ENCODE measurements at places on chromosomes 13 and 19.
A peak's percentile ranks its signal among the peaks of the same experiment; 100 is the strongest.

DNA sequence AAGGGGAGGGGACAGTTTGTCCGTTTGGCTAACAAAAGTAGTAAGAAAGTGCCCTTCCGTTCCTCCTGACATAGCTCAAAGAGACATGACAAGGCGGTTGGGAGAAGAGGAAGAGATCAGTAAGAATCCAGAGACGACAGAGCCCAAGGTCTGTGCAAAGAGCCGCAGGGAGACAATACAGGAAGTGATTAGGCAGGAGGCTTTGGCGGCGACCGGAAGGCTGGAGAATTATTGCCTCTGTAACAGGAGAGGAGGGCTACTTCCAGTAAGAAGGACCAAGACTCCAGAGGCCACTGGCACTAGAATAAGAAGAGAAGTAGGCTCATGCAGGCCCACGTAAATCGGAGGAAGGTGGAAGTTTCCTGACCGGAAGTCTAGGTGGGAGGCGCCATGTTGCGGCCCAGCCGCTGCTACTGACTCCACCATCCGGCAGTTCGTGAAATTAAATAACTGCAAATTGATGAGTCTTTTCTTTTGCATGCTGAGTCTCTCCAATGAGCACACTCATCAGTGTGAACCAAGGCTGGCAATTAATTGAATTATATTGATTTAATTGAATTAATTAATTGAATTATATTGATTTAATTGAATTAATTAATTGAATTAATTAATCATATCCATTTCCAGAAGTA, 9.9 kb downstream of the RFX2 start:
- no peak for DNase-seq

DNA sequence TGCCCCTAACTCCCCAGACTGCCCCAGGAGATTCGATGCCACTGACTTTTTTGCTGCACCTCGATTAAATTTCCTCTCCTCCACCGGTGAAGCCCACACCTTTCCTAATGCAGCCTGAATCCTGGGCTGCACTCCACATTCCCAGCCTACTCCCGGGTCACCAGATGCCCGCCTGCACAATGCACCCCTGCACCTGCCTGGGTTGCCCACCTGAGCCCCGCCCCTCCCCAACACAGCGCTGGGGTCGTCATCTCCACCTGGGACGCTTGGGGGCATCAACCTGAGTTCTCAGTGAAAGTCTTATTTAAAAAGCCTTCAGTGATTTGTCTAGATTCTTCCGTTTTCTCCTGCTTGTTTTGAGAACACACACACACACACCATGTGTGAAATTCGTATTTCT, 24.5 kb upstream of the DPP9 start:
- no peak for DNase-seq

GRCh38 chr13:39501702-39502324, 101.2 kb downstream of the LHFPL6 start:
- DNase-seq: no peak

DNA sequence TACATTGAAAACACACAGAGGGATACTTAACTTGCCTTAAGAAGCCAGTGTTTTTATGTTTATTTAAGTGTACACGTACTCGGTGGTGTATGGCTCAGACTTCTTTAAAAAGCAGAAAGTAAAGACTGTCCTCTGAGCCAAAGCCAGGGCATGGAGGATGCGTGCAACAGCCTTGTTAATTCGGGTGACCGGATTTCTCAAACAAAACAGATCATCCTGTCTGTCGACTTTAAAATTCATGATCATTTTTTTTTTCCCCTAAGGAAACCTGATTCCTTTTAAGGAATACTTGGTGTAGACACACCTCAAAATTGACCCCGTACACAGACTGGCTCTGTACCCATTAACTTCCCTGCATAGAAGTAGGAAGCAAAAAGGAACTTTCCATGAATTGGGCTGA, 124.7 kb upstream of the RNF113B start:
- DNase-seq: no peak

DNA sequence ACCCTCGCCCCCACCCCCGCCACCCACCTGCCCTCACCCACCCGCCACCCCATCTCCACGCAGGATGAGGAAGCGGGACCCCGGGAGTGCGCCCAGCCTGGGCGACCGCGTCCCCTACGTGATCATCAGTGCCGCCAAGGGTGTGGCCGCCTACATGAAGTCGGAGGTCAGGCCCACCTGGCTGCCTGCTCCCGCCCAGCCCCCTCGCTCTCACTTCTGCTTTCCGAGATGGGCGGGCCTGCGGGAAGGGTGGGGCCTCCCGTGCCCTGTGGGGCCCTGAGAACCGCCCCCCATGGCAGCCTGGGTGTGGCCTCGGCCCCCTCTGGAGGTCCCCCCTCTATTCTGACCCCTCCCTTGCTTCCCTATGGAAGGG, 3.1 kb upstream of the SPIB start:
- DNase-seq: no peak

GRCh38 chr13:23059173-23059572, 121.6 kb upstream of the SGCG start:
- DNase-seq: no peak

DNA sequence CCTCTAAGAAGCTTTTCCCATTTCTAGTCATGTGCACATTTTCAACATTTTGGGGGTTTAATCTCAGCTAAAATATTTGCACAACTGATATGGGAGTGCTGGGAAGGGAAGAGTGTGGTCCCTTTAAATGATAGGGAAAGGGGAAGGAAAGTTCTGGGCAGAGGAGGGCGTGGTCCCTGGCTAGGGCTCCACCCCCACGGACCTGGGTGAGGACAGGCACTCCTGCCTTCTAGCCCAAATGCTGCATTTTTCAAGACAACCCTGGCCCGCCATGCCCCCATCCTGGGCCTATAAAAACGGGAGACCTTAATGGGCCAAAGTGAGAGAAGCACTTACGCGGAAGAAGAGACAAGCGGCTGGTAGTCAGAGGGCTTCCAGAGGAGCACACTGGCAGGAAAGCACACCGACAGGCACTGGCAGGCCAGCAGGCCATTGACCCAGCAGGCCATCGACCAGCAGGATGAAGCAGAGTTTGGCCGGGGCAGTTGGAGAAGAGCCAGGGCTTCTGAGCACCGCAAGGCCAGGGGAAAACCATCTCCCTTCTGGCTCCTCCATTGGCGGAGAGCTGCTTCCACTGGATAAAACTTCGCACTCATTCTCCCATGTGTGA, 266.7 kb downstream of the SPRY2 start:
- DNase-seq: no peak

DNA sequence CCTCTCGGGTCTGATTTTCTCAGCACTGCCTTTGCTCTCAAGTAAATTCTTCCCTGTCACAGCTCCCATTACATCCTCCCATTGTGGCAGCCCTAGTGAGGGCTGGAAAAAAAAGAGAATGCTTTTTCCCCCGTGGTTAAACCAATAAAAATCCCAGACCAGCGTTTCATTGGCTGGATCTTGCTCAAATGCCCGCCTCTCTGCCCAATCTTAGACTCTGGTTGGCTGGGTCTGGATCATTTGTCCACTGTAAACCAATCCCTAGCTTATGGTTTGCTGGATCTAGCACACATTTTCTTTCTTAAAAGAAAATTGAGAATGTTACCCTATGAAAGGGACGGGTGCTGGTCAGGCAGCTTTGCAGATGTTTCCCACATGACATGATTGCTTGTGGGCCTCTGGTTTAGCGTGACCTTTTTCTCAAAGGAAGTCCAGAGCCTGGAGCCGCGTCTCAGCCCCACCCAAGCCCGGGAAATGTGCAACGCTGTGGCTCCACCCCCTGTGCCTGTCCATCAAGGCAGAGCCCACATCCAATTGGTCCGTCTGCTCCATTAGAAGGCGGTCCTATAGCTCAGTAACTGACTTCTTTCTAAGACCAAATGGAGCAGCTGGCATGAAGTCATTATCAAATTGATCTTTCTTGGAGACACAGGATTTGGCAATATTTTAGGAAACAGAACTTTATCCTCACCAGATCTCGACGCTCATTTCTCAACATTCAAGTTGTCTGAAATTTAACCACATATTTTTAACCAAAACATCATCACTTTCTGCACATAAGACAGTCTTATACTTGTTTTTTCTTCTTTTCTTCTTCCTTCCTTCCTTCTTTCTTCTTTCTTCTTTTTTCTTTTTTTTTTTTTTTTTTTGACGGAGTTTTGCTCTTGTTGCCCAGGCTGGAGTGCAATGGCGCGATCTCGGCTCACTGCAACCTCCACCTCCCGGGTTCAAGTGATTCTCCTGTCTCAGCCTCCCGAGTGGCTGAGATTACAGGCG, 2.6 kb upstream of the MCEMP1 start:
- DNase-seq: peak; percentile 87

DNA sequence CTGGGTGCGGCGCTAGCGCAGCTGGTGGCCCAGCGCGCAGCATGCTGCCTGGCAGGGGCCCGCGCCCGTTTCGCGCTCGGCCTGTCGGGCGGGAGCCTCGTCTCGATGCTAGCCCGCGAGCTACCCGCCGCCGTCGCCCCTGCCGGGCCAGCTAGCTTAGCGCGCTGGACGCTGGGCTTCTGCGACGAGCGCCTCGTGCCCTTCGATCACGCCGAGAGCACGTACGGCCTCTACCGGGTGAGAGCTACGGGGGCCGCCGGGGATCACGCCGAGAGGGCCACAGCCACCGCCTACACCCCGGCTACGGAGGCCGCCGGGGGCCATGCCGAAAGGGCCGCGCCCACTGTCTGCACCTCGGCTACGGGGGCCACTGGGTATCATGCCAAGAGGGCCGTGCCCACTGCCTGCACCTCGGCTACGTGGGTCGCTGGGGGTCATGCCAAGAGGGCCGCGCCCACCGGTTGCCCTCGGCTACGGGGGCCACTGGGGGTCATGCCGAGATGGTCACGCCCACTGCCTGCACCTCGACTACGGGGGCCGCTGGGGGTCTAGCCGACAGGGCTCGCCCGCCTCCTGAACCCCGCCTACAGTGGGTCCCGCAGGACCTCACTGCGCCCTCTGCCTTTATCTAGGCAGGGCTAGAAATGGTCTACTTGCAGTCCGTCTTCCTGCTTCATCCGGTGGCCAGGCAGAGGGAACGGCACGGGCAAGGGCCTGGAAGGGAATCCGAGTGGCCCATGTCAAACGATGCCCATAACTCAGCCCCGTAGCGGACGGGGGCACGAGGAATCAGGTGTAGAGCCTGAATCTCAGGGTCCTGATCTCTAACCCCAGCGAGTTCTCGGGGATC, 500 bp downstream of the PGLS start:
- peak; percentile 69 for DNase-seq

GRCh38 chr19:19402656-19403372, 2.7 kb upstream of the GATAD2A start:
- DNase-seq: peak; percentile 24

DNA sequence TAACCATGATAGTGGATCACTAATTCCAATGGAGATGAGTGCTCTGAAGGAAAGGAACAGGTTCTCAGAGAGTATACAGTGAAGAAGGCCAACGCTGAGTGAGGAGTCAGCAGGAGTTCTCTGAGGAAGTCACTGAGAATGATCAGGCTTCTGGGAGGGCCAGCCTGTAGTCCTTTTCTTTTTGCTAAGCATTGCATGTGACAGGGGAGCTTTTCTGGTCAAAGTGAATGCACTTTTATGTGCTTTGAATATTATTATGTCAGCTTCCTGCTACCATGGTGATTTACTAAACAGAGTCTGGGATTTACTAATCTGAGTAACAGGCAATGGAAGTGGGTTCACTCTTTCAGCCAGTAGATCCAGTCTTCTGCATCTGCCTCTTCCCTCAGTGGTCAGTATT, 81.1 kb upstream of the SERP2 start:
- no peak for DNase-seq

- no peak for DNase-seq
Observed at GRCh38 chr19:16121141-16121540, 9.5 kb downstream of the RAB8A start.

- DNase-seq: no peak
Observed at GRCh38 chr19:55299991-55300390, 16.2 kb downstream of the BRSK1 start.

GRCh38 chr13:105607426-105607825, 928.0 kb downstream of the EFNB2 start:
- no peak for DNase-seq

- DNase-seq: peak; percentile 61
Observed at GRCh38 chr19:54462655-54463530, 685 bp downstream of the LENG9 start.

GRCh38 chr13:97001636-97002035, 7.4 kb upstream of the OXGR1 start:
- no peak for DNase-seq

GRCh38 chr19:30183807-30184490, 188.2 kb upstream of the ZNF536 start:
- no peak for DNase-seq

DNA sequence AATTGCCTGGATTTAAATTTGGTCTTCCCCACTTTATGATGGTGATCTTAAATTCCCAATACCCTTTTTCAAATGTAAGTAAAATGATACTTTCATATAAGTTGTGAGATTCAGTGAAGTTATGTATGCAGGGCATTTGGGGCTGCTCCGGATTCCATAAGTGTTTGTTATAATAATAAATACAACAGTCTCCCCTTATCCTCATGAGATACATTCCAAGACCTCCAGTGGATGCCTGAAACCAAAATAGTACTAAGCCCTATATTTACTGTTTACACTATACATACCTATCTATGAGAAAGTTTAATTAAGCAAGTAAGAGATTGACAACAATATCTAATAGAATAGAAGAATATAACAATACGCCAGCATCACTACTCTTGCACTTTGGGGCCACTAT, 2237.8 kb downstream of the PCDH9 start:
- DNase-seq: no peak

DNA sequence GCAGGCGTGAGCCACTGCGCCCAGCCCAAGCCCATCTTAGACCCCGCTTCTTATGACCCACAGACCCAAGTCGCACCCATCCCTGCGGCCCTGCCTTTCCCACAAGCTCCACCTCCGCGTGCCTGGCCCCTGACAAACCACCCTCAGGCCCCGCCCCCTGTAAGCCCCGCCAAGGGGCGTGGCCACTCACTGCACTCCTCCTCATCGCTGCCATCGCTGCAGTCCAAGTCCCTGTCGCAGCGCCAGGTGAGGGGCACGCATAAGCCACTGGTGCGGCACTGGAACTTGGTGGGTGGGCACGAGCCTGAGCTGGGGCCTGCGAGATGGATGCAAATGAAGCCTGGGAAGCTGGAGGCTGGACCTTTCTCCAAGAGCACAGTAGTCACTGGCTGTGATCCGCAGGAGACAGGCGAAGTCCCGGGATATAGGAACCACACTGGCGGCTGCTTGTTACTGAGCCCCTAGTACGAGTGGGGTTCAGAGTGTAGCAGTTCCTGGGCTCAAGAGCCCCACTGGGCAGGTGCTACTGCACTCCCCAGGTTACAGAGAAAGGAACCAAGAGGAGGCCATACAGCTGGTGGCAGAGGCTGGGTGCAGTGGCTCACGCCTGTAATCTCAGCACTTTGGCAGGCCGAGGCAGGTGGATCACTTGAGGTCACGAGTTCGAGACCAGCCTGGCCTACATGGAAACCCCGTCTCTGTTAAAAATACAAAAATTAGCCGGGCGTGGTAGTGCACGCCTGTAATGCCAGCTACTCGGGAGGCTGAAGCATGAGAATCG, 3.1 kb downstream of the CD320 start:
- DNase-seq: no peak

- DNase-seq: peak; percentile 50
Observed at GRCh38 chr13:76512721-76513145, 373.5 kb downstream of the KCTD12 start.

GRCh38 chr13:109436841-109437240, 349.5 kb downstream of the IRS2 start:
- no peak for DNase-seq

Data from AG08395 (cell line).